ENCODE measurements at places on chromosomes 5 and 9.
A peak's percentile ranks its signal among the peaks of the same experiment; 100 is the strongest.

GRCh38 chr5:168696611-168697010, 117.4 kb upstream of the PANK3 start:
- no peak for DNase-seq

- DNase-seq, result no peak
Observed at GRCh38 chr9:23772385-23772783, 53.7 kb downstream of the ELAVL2 start.

- DNase-seq, result no peak
Observed at GRCh38 chr5:449151-449550, 6.2 kb downstream of the EXOC3 start.

GRCh38 chr5:8843771-8844170, 702.1 kb downstream of the SEMA5A start:
- DNase-seq, result no peak

GRCh38 chr9:97511655-97512427, 10.4 kb downstream of the TMOD1 start:
- DNase-seq, result no peak

DNA sequence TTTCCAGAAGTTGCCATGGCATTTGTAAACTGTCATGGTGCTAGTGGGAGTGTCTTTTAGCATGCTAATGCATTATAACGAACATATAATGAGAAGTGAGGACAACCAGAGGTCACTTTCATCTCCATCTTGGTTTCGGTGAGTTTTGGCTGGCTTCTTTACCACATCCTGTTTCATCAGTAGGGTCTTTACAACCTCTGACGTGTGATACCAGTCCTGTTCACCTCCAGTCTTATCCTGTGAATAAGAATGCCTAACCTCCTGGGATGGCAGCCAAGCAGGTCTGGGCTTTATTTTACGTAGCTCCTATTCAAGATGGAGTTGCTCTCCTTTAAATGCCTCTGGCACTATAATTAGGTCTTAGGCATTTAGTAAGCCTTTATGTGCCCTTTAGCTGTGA, 20.4 kb upstream of the RFK start:
- no peak for DNase-seq

- no peak for DNase-seq
Observed at GRCh38 chr5:41335596-41336181, 122.4 kb upstream of the C6 start.

GRCh38 chr5:6574111-6574510, 58.7 kb downstream of the NSUN2 start:
- no peak for DNase-seq

- no peak for DNase-seq
Observed at GRCh38 chr5:83246071-83246470, 168.7 kb downstream of the XRCC4 start.

- DNase-seq, result no peak
Observed at GRCh38 chr5:74552101-74552500, 88.4 kb downstream of the ENC1 start.

DNA sequence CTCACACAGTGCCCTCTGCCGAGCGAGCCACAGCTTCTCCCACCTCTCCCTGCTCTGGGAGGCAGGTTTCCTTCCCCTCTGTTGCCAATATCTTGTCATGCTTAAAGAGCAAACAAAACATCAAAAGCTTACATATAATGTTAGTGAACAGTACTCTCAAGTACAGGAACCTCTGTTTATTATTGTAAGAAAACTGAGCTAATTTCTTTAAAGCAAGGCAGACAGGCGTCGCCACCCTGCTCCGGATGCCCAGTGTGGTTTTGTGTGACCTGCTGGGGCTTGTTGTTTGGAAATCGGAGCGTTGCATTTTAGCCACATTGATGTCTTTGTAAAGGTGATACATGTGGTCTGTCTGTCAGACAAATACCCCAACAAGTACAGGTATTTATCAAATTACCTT, 401.4 kb upstream of the IRX1 start:
- no peak for DNase-seq

- DNase-seq, result no peak
Observed at GRCh38 chr9:133323991-133324703, 11.8 kb downstream of the SURF6 start.

DNA sequence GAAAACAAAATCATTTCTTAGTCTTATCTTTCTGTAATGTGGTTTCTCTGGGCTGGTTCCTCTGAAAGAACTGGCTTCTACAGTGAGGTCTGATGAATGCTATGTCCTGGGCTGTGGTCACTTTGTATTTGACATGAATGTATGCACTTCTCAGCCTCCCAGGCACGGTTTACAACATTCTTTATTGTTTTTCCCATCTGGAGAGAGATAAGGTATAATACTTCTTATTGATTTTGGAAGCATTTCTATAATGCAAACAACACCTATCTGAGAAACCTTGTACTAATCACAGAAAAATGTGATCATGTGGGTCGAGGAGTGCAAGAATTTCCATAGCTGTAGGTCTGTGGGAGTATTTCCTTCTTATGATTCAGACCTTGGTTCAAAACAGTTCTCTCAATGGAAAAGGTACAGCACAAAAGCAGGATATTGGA, 46.9 kb downstream of the ACTBL2 start:
- peak; percentile 84 for DNase-seq

DNA sequence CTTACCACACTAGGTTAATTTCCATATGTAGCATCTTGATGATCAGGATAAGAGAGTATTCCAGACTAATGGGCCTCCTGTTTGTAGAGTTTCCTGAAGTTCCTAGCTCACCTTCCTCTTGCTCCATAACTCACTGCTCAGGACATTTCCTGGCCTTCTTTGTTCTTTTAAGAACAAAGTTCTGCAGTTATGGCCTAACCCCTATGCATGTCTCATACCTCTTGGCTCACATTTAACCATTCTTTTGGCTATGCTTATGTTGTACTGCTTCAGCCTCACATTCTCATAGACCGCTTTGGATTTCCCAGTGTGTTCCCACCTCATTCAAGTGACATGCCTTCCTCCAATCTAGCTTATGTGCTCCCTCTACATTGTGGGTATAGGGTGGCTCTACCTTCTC, 40.5 kb upstream of the HMGCS1 start:
- no peak for DNase-seq

GRCh38 chr9:134466869-134467616, 140.8 kb downstream of the RXRA start:
- DNase-seq, result no peak

- no peak for DNase-seq
Observed at GRCh38 chr5:149792540-149793255, 62.6 kb downstream of the PPARGC1B start.

DNA sequence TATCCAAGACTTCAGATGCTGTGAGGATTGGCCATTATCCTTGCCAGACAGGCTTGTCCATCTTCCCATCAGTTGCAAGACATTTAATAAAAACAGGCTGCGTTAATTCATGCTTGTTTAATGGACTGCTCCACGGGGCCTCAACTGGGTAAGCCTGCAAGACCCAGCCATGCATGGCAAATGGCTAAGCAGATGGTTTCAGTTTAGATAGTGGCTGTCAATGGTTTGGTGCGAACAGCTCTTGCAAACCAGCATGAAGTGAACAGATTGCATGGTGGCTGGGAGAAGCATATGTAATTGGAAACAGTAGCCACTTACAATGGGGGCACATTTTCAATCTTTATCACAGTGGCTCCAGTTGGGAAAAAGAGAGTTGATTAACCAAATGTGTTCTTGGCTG, 628.2 kb upstream of the KLF4 start:
- DNase-seq, result no peak

- no peak for DNase-seq
Observed at GRCh38 chr9:133340916-133341315, 4.9 kb upstream of the SURF6 start.

Measured in HS-5 (cell line).